ENCODE measurements at places on chromosomes 11 and 22.

DNA sequence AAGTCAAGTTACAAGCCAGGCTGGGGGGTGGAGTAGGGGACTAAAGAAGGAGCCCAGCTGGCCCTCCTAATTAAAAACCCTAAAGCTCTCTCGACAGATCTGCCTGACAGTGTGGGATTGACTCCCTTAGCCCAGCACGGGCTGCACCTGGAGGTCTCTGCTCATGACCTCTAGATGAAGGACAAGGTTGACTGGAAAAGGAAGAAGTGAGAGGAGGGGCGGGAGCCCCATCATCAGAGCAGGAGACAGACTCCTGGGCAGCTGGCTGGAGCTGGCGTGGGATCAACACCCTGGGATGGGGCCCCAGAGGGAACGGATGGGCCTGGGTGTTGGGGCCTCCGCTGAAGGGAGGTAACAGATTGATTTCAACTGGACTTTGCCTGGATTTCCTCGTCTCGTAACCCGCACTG is 46.1 kb downstream of the RPUSD4 start:
- DNase-seq: no peak

DNA sequence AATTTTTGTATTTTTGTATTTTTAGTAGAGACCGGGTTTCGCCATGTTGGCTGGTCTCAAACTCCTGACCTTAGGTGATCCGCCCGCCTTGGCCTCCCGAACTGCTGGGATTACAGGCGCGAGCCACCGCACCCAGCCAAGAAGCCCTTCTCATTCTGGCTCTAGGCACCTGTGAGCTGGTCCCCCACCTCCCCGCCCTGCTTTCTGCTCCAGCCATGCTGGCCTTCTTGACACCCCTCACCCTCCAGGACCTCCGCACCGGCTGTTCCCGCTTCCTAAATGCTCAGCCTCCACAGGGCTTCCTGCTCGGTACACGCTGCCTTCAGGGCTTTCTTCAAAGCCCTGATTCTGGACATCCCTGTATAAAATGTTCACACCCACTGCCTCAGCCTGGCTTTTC is 5.5 kb upstream of the FXYD2 start:
- no peak for DNase-seq

- no peak for DNase-seq
Measured at GRCh38 chr11:76653674-76654284, 16.8 kb downstream of the LRRC32 start.

- no peak for DNase-seq
Measured at GRCh38 chr11:103893371-103893770, 143.1 kb upstream of the DDI1 start.
